ENCODE measurements at places on chromosomes 11 and 22.
A peak's percentile ranks its signal among the peaks of the same experiment; 100 is the strongest.

DNA sequence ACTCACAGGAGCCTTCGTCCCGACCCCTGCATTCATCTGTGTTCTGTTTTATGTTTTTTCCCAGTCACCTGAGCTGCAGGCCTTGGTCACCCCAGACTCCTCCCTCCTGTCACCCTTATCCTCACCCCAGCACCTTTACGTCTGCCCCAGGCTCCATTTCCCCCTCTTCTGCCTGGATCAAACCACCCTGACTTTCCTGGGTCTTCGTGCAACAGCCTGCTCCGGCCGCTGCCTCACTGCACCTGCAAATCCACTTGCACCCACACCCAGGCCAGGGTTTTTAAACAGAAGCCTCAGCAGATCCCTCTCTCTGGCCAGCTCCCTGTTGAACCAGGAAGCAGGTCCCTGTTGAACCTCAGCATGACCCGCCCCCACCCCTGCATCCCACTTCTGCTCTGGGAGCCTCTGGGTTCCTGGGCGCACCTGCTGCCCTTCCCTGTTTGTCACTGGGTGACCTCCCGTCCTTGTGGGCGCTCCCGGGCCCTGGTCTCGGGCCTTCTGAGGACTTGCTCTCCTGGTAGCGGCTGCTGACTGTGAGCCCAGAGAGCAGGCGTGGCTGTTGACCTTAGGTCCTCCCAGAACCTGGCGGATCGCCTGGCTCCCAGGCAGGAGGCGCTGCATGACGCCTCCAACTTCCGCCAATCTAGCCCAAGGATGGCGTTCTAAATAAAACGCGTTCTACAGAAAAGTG lies 12.8 kb downstream of the MAPK8IP2 start:
- DNase-seq = no peak

DNA sequence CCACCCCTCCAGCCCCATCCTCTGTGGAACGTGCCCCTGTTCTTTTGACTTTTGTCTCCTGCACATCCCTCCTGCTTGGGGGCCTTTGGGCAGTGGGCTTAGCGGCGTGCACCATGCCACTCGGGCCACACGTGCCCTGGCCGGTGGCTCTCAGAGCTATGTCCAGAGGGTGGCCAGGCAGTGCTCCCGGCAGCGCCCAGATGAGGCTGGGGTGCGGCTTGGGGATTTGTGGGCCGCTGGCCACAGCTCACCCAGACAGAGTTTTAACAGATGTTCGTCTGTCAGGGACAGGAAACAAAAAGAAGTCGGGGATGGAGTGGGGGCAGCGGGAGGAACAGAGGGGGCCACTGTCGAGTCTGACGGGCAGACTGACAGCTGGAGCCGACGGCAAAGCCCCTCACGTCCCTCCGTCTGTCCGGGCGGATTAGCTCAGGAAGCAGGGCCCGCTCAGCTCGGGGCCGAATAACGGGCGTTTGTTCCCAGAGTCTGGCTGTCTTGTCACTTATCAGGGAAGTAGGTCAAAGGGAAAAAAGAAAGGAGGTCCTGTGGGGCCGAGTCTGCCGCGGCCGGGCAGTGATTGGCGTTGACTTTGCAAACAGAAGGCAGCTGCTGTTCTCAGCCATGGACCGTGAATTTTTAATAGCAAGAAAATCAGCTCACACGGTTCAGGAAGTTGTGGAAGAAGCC lies 61.6 kb downstream of the LRP5 start:
- DNase-seq = no peak

- peak; percentile 93 for DNase-seq
Measured at GRCh38 chr22:26887456-26887855, 230.1 kb downstream of the MIAT start.

DNA sequence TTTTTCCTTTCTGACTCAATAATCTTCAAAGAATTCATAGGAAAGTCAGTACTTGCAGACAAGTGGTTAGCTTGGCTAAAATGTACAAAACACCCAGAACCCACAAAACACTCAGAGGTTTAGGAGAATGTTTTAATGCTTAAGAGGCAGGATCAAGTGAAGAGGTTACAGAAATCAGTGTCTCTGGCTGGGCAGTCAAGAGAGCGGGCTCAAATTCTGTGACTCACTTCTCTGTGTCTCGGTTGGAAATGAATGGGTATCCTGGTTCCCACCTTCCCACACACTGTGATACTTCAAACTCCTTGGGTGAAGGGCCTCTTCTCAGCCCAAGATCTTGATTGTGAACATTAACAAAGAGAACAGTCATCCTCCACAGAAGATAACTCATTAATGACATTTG lies 3.8 kb downstream of the MPEG1 start:
- peak; percentile 78 for DNase-seq

- peak; percentile 19 for DNase-seq
Measured at GRCh38 chr11:77287615-77288273, 13.7 kb downstream of the GDPD4 start.

DNA sequence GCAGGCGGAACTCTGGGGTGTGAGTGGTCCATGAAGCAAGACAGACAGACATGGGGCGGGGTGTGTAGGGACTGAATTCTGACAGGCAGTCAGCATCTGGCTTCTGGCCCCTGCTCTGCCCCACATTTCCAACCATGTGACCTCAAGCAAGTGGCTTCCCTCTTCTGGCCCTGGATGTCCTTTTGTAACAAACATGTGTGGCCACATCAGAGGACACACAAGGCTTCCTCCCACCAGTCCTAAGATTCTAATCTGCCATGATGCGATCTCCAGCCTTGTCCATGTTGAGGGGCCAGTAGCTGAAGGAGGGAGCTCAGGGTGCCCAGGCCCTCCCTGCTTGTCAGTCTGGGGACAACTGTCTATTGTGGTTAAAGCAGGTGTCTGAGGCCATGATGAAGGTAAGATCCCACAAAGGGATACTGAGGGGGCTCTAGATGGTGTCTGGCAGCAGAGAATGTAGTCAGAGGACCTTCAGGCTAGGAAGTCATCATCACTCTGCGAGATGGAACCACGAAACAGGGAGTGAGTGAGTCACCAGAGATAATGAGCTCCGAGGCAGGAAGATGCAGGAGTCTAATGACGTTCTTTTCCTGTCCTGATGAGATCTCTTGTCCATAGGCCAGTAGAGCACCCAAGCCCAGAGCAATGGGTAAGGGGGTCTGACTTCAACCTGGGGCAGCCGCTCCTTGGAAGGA lies 27.4 kb downstream of the DRD2 start:
- DNase-seq = no peak

DNA sequence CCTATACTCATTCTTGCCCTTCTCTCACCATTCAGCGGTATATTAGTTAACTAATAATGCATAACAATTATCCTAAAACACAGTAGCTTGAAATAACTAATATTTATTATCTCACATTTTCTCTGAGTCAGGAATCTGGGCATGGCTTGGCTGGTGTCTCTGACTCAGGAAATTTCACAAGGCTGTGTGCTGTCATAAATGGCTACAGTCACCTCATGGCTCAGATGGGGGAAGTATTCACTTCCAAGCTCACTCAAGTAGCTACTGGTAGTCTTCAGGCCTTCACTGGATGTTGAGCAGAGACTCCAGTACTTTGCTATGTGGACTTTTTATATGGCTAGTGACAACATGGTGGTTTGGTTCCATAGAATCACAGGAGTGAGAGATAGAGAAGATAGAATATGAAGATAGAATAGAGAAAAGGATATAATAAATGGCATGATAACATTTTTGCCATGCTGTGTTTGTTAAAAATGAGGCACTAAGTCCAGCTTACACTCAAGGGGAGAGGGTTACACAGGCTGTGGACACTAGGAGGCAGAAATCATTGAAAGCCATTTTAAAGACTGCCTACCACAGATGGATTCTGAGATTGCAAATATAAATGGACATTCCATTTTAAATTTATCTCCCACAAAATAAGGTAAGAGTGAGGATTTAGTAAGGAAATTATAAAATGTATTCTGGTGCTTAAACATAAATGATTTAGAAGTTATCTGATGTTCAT lies 997.8 kb upstream of the CHORDC1 start:
- peak; percentile 60 for DNase-seq

- DNase-seq = no peak
Measured at GRCh38 chr11:70511345-70511744, 113.0 kb downstream of the CTTN start.

DNA sequence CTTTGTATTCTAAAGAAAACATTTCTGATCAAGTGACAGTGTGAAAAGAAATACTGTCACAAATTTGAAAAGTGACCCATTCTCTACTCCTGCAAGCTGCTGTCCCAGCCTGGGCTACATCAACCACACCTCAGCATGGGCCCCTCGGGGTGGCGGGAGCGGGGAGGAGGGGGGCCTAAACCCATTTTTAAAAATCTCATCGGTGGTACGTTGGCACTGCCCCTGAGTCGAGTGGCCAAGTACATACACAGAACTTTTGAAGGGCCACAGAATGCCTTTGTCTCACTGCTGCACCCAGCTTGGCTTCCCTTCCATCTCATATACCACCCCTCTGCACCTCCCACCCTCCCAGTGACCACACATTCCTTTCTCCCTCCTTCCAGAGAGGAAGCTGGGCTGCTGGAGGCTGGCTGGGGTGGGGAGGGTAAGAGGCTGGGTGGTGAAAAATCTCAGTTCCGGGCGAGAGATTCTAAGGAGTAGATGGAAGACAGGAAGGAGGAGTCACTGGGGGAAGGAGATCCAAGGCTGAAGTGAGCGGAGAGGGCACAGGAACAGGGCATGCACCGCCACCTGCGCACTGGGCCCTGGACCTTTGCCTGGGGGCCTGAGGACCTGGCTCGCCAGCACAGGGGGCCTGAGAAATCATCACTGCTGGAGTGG lies 21.1 kb downstream of the FXYD6 start:
- DNase-seq = no peak

GRCh38 chr11:126498281-126498680 lies 142.8 kb downstream of the ST3GAL4 start:
- no peak for DNase-seq

DNA sequence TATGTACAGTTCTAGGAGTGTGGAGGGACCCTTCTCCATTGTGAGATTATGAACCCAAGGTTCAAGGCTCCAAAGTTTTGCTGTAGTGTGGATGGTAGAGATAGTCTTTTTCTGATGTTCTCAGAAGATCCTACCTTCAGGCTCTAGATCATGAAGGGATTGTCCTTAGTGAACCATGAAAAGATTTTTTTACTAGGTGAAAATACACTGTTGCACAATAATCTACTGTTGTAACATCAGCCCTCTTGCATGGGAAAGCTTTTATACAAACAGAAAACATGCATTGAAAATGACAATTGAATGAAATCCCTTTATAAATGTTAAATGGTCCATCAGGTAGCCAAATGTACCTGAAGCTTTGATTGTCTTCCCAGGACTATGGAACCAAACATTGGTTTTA lies 177.8 kb downstream of the FAM76B start:
- DNase-seq = peak; percentile 34

- no peak for DNase-seq
Measured at GRCh38 chr22:21650823-21651520, 8.9 kb downstream of the SDF2L1 start.

- DNase-seq = peak; percentile 18
Measured at GRCh38 chr11:3056296-3057068, 741 bp downstream of the CARS1 start.

DNA sequence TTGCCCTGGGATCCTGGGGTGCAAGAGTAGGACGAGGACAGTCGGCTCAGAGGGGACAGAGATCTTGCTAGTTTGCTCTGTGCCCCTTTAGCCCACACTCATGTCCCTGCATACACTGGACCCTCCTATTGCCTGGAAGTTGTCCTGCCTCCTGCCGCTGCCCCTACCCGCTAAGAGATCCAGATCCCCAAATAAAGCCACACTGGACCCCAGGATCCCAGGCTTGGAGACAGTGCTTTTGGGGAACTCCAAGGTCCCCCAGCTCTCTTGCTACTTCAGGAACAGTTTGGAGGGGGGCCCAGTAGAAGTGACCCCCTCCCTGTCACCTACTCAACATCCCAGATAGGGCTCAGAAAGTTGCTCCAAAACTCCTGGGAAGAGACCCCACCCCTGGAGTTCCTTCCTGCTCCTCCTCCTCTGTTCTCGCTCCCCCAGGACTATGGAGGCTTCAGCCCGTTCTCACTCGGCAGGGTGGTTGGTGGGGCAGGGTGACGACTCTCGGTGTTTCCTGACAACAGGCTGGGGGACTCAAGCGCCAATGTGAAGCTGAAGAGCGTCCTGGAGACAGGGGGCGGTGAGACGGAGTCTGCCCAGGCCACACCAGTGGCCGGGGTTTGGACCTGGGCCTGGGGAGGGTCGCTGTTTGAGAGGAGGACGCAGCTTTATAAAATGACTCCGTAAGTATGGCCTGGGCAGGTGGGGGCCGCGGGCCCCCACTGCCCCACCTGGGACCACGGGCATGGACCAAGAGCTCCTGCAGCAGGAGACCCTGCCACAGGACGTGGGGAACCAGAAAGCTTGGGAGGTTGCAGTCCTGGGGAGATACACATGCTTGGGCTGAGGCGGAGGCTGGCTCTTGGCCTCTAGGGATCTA lies 19.2 kb upstream of the TUB start:
- DNase-seq = no peak

- peak; percentile 49 for DNase-seq
Measured at GRCh38 chr11:44133335-44133946, 38.0 kb downstream of the EXT2 start.

- DNase-seq = peak; percentile 3
Measured at GRCh38 chr11:39247570-39248137, 2211.8 kb downstream of the LRRC4C start.

- peak; percentile 82 for DNase-seq
Measured at GRCh38 chr22:46596032-46596441, 24.1 kb upstream of the GRAMD4 start.

DNA sequence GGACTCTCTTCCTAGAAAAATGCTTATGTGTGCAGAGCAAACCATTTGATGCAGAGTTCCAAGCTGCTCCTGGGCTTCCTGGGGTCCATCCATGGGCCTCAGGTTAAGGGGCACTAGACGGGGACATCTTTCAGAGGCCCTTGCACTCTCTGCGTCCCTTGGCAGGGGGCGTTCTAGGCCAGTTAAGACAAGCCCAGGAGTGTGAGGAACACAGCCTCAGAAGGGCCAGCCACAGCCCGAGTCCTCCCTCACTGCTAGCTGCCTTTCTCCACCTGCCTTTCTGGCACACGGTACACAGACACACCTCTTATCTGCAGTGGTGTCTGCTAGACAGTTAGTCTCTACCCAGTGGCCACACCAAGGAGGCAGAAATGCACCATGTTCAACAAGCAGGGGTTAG lies 18.0 kb upstream of the BID start:
- no peak for DNase-seq

- no peak for DNase-seq
Measured at GRCh38 chr11:100923555-100923954, 206.1 kb downstream of the PGR start.

GRCh38 chr11:134008634-134009071 lies 51.9 kb upstream of the IGSF9B start:
- no peak for DNase-seq

DNA sequence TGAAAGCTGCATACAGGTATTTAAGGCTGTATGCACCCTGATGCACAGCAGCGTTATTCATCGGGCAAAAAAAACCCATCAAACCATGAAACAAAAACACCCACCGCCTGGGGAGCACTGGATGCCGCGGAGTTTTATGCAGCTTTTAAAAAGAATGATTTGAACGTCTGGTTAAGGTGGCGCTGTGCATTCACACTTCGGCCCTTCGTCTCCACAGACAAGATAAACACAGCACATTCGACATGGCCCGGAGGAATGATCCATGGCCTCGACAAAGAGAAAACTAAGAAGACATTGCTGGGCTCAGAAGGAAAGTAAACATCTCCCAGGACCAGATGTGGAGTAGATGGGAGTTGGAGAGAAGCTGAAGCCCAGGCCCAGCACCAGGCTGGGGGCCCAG lies 40.8 kb upstream of the GAL start:
- DNase-seq = peak; percentile 31
